ENCODE measurements at places on chromosomes 5 and 9. TPM values are rescaled to one million over a fixed set of nuclear protein-coding genes. Genes with fewer than 3 reads are reported as not detected.

- no peak overlapping the region for H3K27ac ChIP-seq
- no peaks in the 10 kb centered on the region for H3K36me3 ChIP-seq
- no peak for DNase-seq
- peaks cover 41% of the 10 kb centered on the region for H3K27me3 ChIP-seq
These were observed 66.7 kb downstream of the PCDH1 start for GRCh38 chr5:141811287-141812155.

DNA sequence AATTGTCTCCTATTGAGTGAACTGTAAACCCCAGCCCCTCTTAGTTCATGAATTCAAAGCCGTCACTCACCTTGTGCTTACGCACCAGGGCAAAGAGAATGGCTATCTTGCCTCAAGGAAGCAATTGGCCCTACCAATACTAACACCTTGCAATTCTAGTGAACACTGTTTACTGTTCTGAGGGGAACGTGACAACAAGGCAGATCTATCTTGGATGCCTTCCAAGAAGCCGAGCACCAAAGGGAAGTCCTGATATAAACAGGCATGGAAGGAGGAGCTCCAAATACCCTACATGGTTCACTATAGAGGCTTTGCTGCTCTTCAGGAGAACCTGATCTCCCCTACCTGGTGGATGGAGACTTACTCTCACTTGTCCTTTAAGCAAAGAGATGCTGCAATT, 1.7 kb upstream of the PLPPR1 start:
- H3K27me3 ChIP-seq = peaks cover 54% of the 10 kb centered on the region
- no peaks in the 10 kb centered on the region for H3K36me3 ChIP-seq
- DNase-seq = no peak
- H3K4me1 ChIP-seq = peaks cover 20% of the 10 kb centered on the region

DNA sequence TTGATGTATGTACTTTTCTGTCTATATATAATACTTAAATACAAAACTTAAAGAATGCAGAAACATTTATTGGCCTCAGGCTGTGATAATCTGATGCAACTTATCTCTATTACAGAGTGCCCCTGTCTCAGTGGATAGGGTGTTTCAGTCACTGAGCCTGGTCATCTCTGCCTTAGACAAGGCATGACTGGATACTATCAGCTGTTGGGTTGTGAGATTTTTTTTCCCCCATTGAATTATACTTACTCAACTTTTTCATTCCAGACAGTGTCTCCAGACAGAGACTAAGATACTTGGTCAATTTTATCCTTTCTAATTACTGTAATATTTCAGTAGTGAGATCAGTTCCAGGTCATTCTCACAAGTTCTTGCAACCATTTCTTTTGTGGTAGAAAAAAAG, 26.7 kb downstream of the XRCC4 start:
- no peaks in the 10 kb centered on the region for H3K27me3 ChIP-seq
- H3K36me3 ChIP-seq = no peaks in the 10 kb centered on the region
- no peak for DNase-seq
- H3K27ac ChIP-seq = no peak overlapping the region

DNA sequence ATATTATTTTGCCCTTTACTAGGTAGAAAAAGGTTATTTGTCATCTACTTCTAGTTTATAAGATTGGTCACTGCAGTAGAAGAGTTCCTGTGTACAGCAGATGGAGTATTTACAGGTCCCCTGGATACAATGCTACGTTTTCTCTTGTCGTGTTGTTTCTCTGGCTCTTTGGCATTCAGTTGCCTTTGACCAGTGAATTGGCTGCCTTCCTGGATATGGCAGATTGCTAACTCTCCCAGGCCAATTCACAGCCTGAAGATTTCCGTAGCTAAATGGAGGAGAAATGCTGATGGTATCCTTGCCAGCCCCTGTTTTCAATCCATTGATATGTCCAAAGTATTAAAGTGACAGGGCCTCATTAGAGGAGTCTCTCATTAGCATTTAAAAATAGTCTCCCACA, 32.5 kb upstream of the GNAQ start:
- H3K36me3 ChIP-seq = no peaks in the 10 kb centered on the region
- peaks cover 4% of the 10 kb centered on the region for H3K4me1 ChIP-seq
- no peak overlapping the region for H3K4me3 ChIP-seq

Gene CATSPER3
- 0.75 TPM for total RNA-seq

- H3K36me3 ChIP-seq = no peaks in the 10 kb centered on the region
- H3K4me1 ChIP-seq = no peaks in the 10 kb centered on the region
- peaks cover 6% of the 10 kb centered on the region for H3K27me3 ChIP-seq
- no peak overlapping the region for H3K4me3 ChIP-seq
- DNase-seq = no peak
- H3K27ac ChIP-seq = no peak overlapping the region
These were observed 12.5 kb downstream of the KCNT1 start for GRCh38 chr9:135714242-135715055.

Gene HAVCR2
- total RNA-seq = 1.4 TPM

DNA sequence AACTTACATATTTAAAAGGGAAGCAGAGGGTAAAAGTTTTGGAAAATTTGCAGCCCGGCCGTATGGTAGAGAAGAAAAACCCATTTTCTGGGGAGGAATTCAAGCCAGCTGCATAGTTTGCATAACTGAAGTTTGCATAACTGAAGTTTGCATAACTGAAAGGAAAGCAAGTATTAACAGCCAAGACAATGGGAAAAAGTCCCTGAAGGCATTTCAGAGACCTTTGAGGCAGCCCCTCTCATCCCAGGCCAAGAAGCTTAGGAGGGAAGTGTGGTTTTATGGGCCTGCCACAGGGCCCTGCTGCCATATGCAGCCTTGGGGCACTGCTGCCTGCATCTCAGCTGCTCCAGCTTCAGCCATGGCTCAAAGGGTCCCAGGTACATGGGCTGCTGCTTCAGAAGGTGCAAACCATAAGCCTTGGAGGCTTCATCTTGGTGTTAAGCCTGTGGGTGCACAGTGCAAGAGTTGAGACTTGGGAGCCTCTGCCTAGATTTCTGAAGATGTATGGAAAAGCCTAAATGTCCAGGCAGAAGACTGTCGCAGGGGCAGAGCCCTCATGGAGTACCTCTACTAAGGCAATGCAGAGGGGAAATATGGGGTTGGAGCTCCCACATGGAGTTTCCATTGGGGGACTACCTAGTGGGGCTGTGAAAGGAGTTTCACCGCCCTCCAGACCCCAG, 36.9 kb upstream of the CXCL14 start:
- no peak overlapping the region for H3K4me3 ChIP-seq
- H3K27ac ChIP-seq = no peak overlapping the region
- DNase-seq = no peak
- H3K27me3 ChIP-seq = no peaks in the 10 kb centered on the region

- no peaks in the 10 kb centered on the region for H3K27me3 ChIP-seq
- DNase-seq = no peak
- H3K27ac ChIP-seq = peak overlapping the region; percentile 17
- peaks cover 21% of the 10 kb centered on the region for H3K4me1 ChIP-seq
These were observed 233.1 kb upstream of the ANKRD55 start for GRCh38 chr5:56466136-56466816.

GRCh38 chr5:37197340-37198050, 51.7 kb downstream of the CPLANE1 start:
- no peaks in the 10 kb centered on the region for H3K27me3 ChIP-seq
- H3K4me1 ChIP-seq = no peaks in the 10 kb centered on the region
- DNase-seq = no peak
- peak overlapping the region; percentile 36 for H3K27ac ChIP-seq
- H3K36me3 ChIP-seq = no peaks in the 10 kb centered on the region
- H3K4me3 ChIP-seq = no peak overlapping the region

DNA sequence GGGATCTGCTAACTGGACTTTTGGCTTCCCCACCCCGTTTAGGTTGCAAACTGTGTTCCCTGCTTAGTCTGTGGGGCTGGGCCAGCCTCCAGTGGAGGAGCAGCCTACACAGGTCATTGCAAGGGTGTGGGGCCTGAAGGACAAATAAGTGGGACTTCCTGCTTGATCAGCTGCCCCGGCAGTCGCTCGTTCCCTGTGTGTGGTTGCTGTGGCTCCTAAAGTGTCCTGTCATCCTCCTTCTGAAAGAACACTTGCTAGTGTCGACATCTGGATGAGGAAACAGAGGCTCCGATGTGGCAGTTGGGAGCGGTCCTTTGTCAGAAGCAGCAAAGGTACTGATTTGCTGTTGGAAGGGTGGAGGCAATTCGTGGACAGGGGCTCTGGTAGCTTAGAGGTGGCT, 88.9 kb upstream of the TBCA start:
- no peaks in the 10 kb centered on the region for H3K4me1 ChIP-seq
- H3K27me3 ChIP-seq = peaks cover 6% of the 10 kb centered on the region
- no peak overlapping the region for H3K4me3 ChIP-seq
- no peak for DNase-seq
- no peak overlapping the region for H3K27ac ChIP-seq
